Hypothalamus (tissue), 51 donors: ENCODE measurements at places on chromosomes 3 and 15.

DNA sequence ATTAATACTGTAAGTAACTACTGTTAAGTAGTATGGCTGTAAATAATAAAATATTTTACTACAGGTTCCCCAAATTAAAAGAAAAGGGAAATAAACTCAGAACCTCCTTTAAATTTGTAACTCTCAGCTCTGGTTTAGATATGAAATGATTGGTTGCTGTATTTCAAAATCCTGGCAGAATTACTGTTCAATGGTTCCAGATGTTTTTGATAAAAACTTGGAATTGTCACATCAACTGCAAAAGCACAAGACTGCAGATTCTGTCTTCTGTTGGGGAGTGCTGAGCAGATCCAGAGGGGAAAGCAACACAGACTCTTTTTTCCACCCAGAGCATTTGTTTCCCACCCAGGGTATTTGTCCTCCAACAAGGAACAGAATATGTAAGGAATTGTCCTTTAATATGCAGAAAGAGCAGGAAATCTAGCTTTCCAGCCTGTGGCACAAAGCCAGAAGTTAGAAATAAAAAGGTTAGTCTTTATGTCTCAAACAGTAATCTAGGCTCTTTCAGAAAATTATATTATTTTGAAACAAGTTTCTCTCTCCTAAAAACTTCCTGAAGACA, 178.1 kb downstream of the KLHL25 start:
- no peak for DNase-seq

GRCh38 chr15:94258246-94258645, 26.9 kb downstream of the MCTP2 start:
- no peak for DNase-seq

DNA sequence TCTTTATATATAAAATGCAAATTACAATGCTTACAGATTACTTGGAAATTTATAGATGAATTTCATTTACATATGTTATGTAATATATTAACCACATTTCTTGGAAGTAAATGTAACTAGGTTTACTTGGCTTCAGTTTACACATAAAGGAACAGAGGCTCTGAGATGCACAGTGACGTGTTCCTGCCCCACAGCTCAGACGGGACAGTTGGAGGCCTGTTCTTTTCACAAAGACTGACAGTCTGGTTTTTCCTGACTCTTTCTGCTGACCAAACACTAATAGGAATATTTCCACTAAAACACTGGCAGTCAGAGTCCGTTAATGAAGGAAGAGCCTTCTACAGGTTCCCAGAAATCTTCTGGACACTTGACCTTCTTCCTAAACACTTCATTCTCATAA, 336.1 kb downstream of the MFSD1 start:
- no peak for DNase-seq

DNA sequence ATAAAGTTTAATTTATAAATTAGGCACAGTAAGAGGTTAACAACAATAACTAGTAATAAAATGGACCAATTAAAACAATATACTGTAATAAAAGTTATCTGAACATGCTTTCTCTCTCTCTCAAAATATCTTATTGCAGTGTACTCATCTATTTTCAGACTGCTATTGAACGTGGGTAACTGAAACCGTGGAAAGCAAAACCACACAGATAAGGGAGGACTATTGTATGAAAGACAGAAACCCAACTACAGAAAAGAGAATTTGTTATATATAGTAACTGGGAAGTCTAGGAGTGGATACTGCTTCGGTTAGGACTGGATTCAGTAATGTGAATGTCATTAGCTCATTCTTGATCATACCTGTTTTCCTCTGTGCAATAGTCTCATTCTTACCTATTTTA, 119.3 kb upstream of the DAZL start:
- DNase-seq: no peak

DNA sequence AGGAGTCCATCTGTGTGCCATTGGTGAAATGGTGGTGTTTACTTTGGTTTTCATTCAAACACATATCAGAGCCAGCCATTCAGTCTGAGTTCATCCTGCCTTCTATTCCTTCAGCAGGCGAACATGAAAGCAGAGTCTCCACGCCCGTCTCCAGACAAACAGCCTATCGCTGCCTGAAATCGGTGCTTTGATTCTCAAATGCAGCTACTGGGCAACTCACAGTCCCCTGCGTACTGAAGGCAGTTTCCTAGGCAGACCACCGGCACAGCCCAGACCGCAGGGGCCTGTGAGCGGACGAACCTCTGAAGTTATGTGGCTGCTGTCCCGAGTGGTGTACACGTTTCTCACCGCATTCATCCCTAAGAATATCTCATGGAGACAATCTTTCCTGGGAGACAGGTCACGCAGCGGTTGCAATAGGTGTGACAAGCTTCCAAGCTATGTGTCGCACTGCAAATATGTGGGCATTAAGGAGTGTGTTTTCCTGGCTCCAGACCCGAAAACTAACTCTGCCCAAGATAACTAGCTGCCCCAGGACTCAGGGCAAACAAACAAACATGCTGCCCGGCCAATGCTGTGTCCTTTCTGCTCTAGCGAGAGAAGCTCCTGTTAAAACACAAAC, 16.9 kb upstream of the RYR3 start:
- DNase-seq: no peak

- no peak for DNase-seq
Measured at GRCh38 chr15:82540055-82540983, at the start of gene RPS17. TSS of gene RPS17 (minus strand) at chr15:82540457. CDS start at chr15:82540428, 29 bp downstream.

GRCh38 chr15:88255484-88256278, 858 bp downstream of the NTRK3 start:
- peak; percentile 30 for DNase-seq

- no peak for DNase-seq
Measured at GRCh38 chr3:117523418-117523817, 813.8 kb downstream of the TUSC7 start.

- no peak for DNase-seq
Measured at GRCh38 chr3:71146673-71147072, 436.9 kb downstream of the FOXP1 start.

- peak; percentile 40 for DNase-seq
Measured at GRCh38 chr15:96340598-96341512, 10.4 kb downstream of the NR2F2 start.

- no peak for DNase-seq
Measured at GRCh38 chr3:184632551-184633236, 71.1 kb downstream of the EPHB3 start.

- no peak for DNase-seq
Measured at GRCh38 chr15:83846847-83847246, 192.9 kb downstream of the ADAMTSL3 start.

GRCh38 chr3:94185753-94186152, 122.9 kb downstream of the NSUN3 start:
- no peak for DNase-seq

- no peak for DNase-seq
Measured at GRCh38 chr15:70710714-70711113, 52.6 kb downstream of the UACA start.

- DNase-seq: no peak
Measured at GRCh38 chr3:149717391-149718056, 34.8 kb downstream of the COMMD2 start.

GRCh38 chr3:39385456-39386090, 2.4 kb downstream of the SLC25A38 start:
- DNase-seq: no peak

GRCh38 chr15:70569714-70570231, 193.6 kb downstream of the UACA start:
- DNase-seq: no peak

- DNase-seq: no peak
Measured at GRCh38 chr15:67543348-67543718, 830 bp downstream of the MAP2K5 start.

DNA sequence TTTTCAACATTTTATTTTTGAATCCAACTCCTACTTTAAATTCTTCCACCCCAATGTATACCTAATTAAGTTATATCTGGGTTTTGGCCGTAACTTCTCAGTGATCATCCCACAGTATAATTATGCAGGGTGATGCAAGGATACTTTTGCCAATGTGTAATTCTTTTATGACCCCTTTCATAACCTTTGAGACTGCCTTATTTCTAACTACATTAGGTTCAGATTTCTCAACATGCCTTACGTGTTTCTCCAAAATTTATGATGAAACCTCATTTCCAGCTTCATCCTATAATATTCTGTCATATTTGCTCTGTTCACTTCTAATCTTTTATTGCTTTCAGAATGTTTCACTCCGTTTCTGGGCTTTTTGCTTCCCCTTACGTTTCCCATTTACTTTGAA, 1229.6 kb upstream of the ALCAM start:
- DNase-seq: no peak

GRCh38 chr3:12107071-12107713, 51.5 kb downstream of the TIMP4 start:
- DNase-seq: no peak

DNA sequence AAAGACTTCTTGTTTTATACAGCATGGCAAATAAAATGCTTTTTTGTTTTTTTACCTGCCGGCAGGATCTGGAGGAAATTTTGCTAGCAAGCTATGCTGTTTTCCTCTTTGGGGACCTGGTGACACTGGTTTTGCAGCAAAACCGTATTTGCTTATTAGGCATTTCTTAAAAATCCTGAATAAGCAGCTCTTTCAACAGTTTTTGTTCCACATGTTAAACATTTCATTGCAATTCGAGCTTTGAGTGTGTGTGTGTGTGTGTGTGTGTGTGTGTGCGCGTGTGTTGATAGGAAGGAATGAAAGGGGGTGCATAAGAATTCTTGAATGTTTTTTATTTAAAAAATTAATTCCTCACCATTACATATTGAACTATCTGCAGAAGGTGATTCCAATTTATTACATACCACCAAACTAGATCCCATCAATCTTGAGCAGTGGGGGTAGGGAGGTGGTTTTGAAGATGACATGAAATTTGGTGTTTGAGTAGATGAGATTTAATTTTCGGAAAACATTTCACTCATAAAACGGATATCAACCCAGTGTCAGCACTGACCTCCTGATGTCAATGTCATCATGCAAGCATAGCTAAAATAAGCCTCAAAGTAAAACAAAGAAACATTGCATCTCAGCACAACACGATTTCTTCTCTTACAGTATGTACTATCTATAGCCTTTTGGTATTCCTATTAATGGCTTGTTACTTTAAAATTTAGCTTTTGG, 17.3 kb downstream of the ZBTB38 start:
- no peak for DNase-seq

DNA sequence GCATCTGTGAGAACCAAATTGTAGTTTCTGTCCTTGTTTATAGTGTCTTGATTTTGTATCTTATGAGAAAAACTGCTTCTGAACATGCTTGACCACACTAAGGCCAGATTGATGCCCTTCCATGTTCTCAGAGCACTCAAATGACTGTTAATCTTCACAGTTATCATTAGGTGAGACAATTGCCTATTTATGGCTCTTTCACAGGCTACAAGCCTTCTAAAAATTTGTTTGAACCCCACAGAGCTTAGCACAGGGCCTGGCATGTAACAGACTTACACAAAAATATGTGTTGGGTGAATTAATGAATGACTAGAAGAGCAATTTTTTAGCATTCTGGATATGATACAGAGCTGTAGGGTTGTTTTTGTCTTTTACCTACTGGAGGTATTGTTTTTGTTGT, 43.1 kb downstream of the BTLA start:
- no peak for DNase-seq
